ENCODE measurements at places on chromosomes 6 and 20.

- no peak for DNase-seq
Measured at GRCh38 chr20:43820731-43821330, 93.8 kb upstream of the TOX2 start.

GRCh38 chr6:12012038-12012557 is at the start of gene HIVEP1:
Gene HIVEP1 (plus strand): TSS chr6:12012312. CDS start chr6:12015629, 3,317 bp downstream.
- DNase-seq, result no peak

DNA sequence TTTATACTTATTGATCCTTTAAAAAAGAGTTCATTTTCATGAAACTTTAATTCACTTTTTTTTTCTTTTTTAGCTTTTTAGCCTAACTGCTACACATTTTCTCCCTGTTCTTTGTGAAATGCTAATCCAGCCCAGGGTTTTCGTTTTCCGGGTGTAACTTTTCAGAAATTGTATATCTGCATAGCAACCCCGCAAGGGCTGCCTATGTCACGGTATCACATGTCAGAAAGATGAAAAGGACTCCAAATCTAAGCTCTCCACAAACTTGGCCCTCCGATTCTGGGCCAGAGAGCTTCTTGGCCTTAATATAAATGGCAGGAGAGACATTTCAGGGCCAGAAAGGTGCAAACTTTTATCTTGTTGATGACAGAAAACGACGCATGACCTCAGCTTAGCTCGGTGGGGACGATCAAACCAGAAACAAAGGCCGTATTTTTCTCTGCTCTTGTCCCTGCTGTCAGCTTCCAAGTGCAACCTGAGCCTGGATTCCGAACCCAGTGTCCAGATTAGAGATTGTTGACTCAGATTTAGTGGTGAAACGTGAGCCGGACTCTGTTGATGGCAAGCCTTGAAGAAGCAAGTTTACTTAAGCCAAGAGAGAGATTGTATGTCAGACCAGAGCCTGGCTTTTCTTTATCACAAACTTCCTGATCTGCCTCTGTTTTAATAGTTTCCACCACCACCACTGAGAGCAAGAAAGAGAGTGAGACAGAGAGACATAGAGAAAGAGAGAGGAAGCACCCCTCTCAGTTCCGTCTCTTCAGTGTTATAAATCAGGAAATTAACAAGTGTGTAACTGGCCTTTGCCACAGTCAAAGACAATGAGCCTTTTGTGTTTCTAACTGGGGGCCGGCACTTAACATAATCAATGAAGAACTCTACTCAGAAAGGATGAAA is 157.8 kb downstream of the SCML4 start:
- DNase-seq, result no peak

- peak; percentile 57 for DNase-seq
Measured at GRCh38 chr6:85354761-85355618, 94.9 kb upstream of the NT5E start.

DNA sequence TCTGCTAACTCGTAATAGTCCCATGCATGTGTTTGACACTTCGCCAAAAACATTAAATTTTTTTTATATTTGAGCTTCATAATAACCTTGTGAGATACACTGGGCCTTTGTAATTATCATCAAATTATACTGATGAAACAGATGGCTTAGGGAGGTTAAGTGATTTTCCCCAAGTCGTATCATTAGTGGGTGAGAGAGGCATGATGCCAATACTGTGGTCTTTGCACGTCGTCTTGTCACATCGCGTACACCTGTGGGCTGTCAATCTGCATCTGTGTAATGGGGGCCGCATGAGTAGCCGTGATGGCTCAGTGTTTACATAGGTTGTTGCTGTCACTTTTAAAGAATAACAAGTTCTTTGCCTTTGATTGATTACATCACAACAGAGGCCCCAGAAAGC is 1.7 kb downstream of the PRL start:
- DNase-seq, result no peak

DNA sequence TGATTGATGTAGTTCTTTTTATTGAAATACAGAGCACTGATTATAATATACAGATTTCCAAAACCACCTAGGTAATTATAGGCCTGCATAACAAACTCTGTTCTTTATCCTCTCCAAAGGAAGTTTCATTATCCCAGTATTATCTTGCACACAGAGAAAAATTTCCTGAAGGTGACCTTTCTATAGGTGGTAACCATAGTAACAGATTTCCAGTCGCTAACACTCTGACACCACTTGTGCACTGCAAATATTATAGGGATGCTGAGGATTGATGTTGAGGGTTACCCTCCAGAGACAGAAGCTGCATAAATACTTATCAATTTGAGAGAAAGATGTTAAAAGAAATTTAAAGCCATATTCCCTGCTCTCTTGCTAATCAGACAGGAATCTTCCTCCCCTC is 274.5 kb upstream of the NRSN1 start:
- DNase-seq, result no peak

DNA sequence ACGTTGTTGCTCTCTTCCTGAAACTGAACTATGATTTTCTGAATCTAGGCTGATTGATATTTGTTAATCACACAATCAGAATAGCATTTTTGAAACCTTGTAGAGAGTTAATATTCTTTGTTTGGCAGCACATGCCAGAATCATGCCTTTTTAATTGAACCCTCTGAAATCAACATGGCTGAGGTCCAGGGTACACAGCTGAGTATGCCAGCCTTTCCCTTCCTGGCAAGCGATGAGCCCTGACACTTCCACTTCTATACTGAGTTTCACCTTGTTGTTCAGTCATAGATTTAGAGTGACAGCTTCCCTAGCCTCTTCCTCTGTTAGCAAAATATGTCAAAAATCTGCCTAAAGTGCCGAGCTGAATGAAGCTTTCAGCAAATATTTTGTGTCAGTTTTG is 6.8 kb downstream of the HDDC2 start:
- no peak for DNase-seq

DNA sequence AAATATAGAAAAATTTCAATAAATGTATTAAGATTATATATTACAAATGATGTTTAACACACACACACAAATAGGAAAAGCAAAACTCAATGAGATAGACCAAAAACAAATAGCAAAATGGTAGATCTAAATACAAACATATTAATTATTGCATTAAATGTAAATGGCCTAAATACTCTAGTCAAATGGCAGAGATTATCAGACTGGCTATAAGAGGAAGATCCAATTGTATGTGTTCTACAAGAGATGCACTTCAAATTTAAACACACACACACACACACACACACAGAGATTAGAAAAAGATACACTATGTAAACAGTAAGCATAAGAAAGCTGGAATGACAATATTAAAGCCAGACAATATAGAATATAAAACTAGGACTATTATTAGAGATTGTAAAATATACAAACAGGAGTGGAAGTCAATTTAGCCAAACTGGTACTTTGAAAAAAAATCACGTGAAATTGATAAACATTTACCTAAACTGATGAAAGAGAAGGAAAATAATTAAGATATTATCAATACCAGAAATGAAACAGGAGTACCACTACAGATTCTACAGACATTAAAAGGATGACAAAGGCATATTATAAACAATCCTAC is 150.5 kb downstream of the TBXT start:
- DNase-seq, result no peak

GRCh38 chr6:158485431-158485830 is 74.5 kb upstream of the TMEM181 start:
- DNase-seq, result no peak

- DNase-seq, result peak; percentile 30
Measured at GRCh38 chr6:154039231-154039842, at the start of gene OPRM1. Gene OPRM1 (plus strand): TSS chr6:154039240. CDS start chr6:154039545, 305 bp downstream.

- DNase-seq, result no peak
Measured at GRCh38 chr6:74000666-74001490, 304.9 kb downstream of the CD109 start.
